ENCODE measurements at places on chromosomes 7 and 10.

DNA sequence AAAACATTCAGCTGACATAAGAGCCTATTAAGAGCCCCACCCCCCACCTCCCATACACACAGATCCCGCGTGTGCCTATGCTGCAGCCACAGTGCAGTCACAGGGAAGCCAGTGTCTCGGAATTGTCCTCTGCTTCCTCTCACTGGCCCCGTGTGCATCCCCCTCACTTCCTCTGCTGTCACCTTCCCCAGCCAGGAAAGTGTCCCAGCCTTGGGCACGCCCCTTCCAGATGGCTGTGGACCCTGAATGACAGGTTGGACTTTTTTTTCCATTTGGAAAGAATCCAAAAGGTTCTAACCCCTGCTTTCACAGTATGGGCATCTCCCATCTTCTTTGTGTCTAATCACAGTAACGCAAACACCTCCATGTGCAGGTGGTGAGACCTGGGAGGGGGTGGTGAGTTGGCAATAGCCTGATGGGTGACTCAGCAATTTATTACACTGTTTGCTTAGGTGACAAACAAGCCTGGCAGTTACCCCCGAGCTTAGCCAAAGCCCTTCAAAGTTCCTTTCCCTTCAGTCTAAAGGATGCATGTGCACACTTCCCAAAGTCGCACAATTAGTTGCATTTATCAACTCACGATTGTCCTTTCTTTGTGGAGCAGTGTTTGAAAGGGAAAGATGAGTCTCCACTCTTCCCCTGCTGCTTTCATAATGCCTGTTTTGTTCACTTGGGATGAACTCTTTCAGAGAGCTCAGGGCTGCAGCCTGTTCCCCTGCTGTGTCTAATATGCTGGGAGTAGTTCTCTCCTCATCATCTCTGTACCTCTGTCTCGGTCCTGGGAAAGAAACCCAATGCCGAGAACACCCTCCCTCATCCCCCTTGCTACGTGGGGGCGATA is 67.5 kb upstream of the EFCAB10 start:
- no peaks in the 10 kb centered on the region for H3K4me1 ChIP-seq
- no peak for DNase-seq
- no peak overlapping the region for H3K27ac ChIP-seq
- no peak overlapping the region for H3K4me3 ChIP-seq
- H3K27me3 ChIP-seq, result no peaks in the 10 kb centered on the region
- no peaks in the 10 kb centered on the region for H3K36me3 ChIP-seq

DNA sequence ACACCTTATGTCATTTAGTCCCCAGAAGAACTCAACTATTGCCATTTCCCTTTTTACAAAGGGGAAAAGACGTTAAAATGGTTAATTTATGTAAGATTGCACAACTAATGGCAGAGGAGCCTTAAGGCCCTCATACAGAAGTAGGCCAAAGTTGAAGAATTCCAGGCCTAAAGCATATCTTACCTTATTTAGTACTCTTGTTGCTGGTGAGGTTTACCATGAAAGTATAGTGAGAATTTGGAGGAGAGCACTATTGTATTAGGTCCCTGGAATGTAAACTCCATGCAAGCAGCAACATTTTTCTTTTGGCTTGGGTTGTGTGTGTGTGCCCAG is 731 bp upstream of the CRPPA start:
- no peaks in the 10 kb centered on the region for H3K27me3 ChIP-seq
- no peak overlapping the region for H3K4me3 ChIP-seq
- no peak for DNase-seq
- H3K27ac ChIP-seq, result peak overlapping the region; percentile 97
- no peaks in the 10 kb centered on the region for H3K36me3 ChIP-seq
- peaks cover 23% of the 10 kb centered on the region for H3K4me1 ChIP-seq

GRCh38 chr7:141265668-141266067 is 191.8 kb downstream of the TMEM178B start:
- H3K27ac ChIP-seq, result no peak overlapping the region
- H3K27me3 ChIP-seq, result no peaks in the 10 kb centered on the region
- no peaks in the 10 kb centered on the region for H3K36me3 ChIP-seq
- DNase-seq, result no peak
- H3K4me3 ChIP-seq, result no peak overlapping the region

DNA sequence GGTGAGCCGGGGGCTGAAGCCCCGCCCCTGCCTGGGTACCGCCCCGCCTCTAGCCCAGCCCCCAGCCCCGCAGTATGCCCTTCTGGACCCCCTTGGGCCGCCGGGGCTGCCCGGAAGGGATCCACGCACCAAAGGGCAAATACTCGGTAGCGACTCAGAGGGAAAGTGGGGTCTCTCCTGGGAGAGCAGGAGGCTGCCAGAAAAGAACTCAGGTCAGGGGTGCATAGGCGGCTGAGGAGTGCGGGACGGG is 796 bp downstream of the FBXL15 start:
- peaks cover 9% of the 10 kb centered on the region for H3K36me3 ChIP-seq
- peaks cover 30% of the 10 kb centered on the region for H3K27me3 ChIP-seq
- DNase-seq, result no peak
- peaks cover 29% of the 10 kb centered on the region for H3K4me1 ChIP-seq

DNA sequence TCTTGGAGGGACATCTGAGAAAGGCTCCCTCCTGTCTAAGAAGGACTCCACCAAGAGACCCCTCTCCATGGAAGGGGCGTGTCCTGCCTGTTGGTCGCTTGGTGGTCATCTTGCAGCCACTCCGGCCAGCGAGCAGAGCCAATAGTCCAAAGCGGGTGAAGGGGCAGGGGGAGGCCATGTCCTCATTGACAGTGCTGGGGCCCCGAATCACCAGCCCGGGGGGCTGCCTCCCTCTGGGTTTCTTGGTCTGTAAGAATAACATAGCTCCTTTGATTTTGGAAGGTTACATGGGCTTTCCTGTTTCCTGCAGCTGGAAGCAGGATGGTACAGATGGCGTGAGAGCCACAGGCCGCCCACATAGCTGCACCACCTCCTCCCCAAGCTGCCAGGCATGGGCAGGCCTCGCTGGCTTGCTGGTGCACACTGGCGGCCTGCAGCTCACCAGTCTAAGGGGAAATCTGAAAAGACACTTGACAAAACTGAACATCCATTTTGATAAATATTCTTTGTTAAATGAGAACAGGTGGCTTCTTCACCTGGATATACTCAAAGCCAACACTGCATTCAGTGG is 105.8 kb downstream of the ARHGAP22 start:
- no peaks in the 10 kb centered on the region for H3K4me1 ChIP-seq
- H3K4me3 ChIP-seq, result no peak overlapping the region
- no peaks in the 10 kb centered on the region for H3K27me3 ChIP-seq
- H3K36me3 ChIP-seq, result no peaks in the 10 kb centered on the region
- no peak for DNase-seq
- H3K27ac ChIP-seq, result no peak overlapping the region

DNA sequence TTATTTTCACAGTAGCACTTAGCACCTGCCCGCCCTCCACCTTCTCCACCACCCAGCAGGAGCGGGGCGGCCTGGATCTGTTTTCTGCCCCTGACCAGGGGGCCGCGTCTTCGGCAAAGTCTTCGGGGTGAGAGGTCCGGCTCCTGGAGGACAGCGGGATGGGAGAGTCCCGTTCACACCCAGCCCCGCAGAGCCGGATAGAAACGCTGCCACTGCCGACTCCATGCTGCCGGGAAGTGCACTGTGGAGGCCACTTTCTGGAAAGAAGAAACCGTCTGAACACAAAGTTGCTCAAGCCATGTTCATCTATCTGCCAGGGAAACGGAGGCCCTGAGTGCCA is 14.5 kb upstream of the ZNF273 start:
- no peaks in the 10 kb centered on the region for H3K36me3 ChIP-seq
- peak overlapping the region; percentile 48 for H3K4me3 ChIP-seq
- DNase-seq, result no peak
- H3K4me1 ChIP-seq, result peaks cover 37% of the 10 kb centered on the region
- peak overlapping the region; percentile 87 for H3K27ac ChIP-seq
- no peaks in the 10 kb centered on the region for H3K27me3 ChIP-seq

GRCh38 chr7:73746378-73746777 is 7.8 kb upstream of the ABHD11 start:
- no peak for DNase-seq
- H3K27ac ChIP-seq, result no peak overlapping the region
- H3K36me3 ChIP-seq, result no peaks in the 10 kb centered on the region
- no peaks in the 10 kb centered on the region for H3K27me3 ChIP-seq
- H3K4me3 ChIP-seq, result no peak overlapping the region

GRCh38 chr10:74637685-74638084 is 188.7 kb upstream of the KAT6B start:
- no peak for DNase-seq
- no peak overlapping the region for H3K27ac ChIP-seq

DNA sequence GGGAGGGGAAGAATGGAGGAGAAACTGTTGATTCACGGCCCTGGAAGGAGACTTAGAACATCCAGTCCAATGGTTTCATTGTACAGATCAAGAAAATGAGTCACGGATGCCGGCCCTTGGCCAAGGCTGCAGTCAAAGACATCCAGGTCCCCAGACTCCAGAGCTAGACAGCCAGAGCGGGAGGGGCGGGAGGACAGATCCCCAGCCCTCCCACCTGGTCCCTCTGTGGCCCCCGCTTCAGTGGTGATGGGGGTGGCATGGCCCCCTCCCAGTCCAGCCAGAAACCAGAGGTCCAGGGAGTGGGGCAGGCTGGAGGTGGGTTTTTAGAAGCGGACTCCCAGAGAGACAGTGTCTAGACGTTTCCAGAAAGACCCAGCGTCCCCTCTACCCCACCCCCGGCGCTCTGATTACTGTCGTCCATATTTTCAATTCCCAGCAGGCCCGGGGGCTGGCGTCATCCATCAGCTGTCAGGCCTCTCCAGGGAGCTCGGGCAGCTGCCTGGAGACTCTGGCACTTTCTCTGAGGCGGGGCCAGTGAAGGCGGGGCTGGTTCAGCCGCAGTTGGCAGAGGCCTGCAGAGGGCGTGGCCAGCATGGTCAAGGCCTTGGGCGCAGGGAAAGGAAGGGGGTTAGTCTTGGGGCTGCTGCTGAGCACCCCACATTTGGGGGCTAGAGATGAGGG is 8.0 kb upstream of the HSPB1 start:
- H3K36me3 ChIP-seq, result no peaks in the 10 kb centered on the region
- peaks cover 51% of the 10 kb centered on the region for H3K4me1 ChIP-seq
- DNase-seq, result peak; percentile 24
- peak overlapping the region; percentile 99 for H3K27ac ChIP-seq

DNA sequence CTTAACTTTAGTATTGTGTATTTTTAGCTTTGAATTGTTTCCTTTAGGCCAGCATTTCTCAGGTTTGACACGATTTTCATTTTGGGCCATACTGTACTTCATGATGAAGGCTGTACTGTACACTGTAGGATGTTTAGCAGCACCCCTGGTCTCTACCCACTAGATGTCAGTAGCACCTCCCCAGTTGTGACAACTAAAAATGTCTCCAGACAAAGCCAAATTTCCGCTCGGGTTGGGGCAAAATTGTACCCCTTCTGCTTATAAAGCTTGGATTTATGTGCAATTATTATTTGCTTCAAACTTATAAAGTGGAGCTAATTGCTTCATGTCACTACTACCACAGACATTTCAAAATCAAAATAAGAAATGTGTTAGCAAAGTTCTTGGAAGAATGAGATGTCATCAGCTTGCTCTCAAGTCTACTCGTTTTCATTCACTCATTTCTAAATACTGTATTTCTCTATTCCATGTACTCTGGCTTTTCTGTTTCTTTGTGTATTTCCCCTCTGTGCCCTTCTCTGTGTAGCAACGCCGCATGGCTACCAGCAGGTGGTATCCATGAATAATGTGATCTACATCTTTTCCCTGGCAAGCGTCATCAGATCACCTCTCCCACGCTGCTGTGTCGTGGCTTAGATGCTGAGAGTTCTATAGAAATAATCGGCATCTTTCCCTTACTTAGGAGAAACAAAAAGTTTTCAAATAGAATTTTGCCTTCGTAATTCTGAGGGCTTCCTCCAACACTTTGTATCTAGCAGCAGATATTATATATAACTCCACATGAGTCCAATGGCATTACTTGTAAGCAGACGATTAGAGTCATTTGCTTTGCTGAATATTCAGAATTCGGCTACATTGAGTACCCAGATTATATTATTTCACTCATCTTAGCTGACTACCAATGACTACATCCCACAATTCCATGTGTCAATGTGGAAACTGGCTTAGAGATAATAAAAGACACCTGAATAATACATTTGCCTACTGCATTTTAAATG is 47.8 kb upstream of the CALCR start:
- H3K36me3 ChIP-seq, result no peaks in the 10 kb centered on the region
- no peaks in the 10 kb centered on the region for H3K27me3 ChIP-seq
- no peaks in the 10 kb centered on the region for H3K4me1 ChIP-seq
- no peak overlapping the region for H3K27ac ChIP-seq
- DNase-seq, result no peak

DNA sequence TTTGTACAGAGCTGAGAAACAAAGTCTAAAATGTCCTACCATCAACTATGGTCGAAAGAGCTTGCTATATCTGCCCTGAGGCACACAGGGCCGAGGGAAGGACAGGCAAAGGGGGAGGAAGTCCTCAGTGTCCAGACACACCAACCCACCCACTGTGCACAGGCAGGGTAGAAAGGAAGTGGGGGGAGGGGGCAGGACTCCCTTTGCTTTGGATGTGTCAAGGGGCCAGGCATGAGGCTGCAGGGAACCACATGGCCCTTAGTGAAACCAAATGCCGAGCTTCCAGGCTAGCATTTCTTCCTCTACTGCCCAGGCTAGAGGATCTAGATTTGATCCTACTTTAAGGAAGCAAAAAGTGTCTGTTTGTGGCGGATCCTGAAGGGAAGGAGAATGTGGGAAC is 28.6 kb downstream of the KCNH2 start:
- H3K4me1 ChIP-seq, result peaks cover 37% of the 10 kb centered on the region
- H3K36me3 ChIP-seq, result no peaks in the 10 kb centered on the region
- DNase-seq, result no peak
- H3K27me3 ChIP-seq, result no peaks in the 10 kb centered on the region
- no peak overlapping the region for H3K27ac ChIP-seq

GRCh38 chr10:664301-664700 is 25.2 kb downstream of the DIP2C start:
- no peak for DNase-seq
- H3K4me3 ChIP-seq, result no peak overlapping the region
- H3K4me1 ChIP-seq, result peaks cover 58% of the 10 kb centered on the region
- H3K27ac ChIP-seq, result peak overlapping the region; percentile 58
- H3K27me3 ChIP-seq, result no peaks in the 10 kb centered on the region

- no peaks in the 10 kb centered on the region for H3K27me3 ChIP-seq
- no peaks in the 10 kb centered on the region for H3K36me3 ChIP-seq
- no peaks in the 10 kb centered on the region for H3K4me1 ChIP-seq
- no peak overlapping the region for H3K27ac ChIP-seq
Observed at GRCh38 chr10:69080226-69080625, 7.7 kb upstream of the SRGN start.

DNA sequence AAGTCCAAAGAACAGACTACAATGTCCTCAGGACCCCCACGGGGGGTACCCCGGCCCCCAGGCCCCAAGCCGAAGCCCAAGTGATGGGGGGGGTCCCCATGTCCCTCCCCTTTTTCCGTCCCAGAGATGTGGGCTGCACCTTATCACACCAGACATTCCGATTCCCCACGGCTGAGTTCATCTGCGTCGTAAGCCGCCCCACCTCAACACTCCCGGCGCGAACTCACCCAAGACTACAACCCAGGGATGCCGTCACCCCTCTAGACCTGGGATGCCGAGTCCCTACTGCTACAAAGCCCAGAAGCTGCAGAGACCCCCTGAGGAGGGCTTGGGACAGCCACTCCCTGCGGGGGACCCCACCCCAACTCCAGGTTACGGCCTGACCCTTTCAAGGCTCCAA is 14.5 kb downstream of the PDGFA start:
- no peaks in the 10 kb centered on the region for H3K36me3 ChIP-seq
- H3K27me3 ChIP-seq, result no peaks in the 10 kb centered on the region
- DNase-seq, result no peak
- H3K4me1 ChIP-seq, result no peaks in the 10 kb centered on the region
- H3K4me3 ChIP-seq, result no peak overlapping the region

GRCh38 chr7:38190011-38190410 is 12.0 kb downstream of the STARD3NL start:
- no peaks in the 10 kb centered on the region for H3K4me1 ChIP-seq
- DNase-seq, result no peak
- no peaks in the 10 kb centered on the region for H3K36me3 ChIP-seq
- no peak overlapping the region for H3K27ac ChIP-seq
- no peak overlapping the region for H3K4me3 ChIP-seq
